ENCODE measurements at places on chromosomes 1 and 21.

DNA sequence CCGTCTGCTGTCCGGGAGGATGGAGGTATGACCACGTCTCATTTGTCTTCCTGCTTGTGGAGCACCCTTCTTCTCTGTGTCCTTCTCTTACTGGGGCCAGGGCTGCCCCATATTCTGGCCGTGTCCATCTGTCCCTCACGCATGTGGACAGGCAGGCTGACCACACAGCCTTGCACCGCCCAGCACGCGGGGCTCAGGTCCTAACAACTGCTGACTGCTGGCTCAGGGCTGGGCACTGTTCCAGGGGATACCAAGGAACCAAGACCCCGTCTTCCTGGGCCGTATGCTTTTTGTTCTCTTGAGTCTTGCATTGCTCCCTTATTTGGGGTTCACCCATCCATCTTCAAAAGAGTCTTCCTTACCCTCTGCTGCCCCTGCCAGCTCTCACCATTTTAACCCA is 17.5 kb upstream of the SPSB1 start:
- no peak for DNase-seq

DNA sequence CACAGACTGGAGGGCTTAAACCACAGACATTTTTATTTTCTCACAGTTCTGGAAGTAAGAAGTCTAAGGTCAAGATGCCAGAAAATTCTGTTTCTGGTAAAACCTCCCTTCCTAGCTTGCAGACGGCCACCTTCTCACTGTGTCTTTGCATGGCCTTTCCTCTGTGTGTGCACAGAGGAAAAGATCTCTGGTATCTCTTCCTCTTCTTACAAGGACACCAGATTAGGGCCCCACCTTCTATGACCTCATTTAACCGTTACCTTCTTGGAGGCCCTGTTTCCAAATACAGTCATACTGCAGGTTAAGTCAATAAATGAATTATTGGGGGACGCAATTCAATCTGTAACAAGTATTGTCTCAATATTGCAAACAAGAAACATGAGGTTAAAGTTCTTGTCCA is 63.0 kb upstream of the PRDX6 start:
- DNase-seq: no peak

- no peak for DNase-seq
Measured at GRCh38 chr1:113870778-113871177, 734 bp downstream of the PTPN22 start.

DNA sequence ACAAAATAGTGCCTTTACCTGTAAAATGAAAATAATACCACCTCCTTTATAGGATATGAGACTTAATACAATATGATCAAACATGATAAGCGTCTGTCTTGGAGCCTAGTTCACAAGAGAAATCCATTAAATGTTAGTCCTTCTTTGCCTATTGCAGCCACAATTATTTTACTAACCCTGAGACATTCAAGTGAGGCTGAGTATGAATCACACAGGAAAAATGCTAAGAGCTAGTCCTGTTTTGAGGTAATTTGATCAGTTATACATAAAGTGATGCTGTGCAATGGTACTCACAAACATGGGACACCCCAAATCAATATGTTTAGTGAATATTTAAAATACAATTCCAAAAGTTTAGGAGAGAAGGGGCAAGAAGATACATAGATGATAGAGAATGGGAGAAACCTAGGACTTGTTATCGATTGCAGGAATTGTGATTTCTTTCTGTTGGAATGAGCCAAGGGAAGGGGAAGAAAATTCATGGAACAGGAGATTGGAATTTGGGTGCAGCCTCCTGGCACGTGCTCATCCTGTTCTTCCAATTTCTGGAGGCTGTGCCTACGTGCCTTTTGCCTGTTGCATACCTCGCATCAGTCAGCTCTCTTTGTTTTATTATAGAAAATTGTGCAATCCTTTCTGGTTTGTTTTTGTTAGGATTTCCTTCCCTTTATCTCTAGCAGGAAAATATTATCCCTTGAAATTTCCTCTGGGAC is 39.9 kb upstream of the BACH1 start:
- DNase-seq: no peak

- no peak for DNase-seq
Measured at GRCh38 chr1:209389258-209389657, 194.3 kb upstream of the CAMK1G start.

DNA sequence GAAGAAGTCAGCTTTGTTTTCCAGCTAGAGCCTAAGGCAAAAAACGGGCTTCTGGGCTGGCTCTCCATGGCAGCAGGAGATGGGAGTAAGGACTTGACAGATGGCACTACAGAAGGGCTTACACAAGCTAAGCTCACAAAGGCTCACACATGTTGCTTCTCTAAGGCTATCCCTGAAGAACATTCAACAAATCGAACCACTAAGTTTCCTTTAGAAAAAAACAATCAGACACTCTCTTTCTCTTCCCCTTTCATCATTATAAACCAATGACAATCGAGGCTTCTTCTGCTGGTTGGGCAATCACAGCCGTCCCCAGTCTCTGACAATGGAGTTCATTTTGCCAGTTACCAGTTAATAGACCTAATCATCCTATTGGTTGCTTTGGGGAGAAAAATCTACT is 40.5 kb downstream of the TRIT1 start:
- DNase-seq: no peak

- DNase-seq: no peak
Measured at GRCh38 chr1:111720977-111721786, 18.0 kb downstream of the INKA2 start.

DNA sequence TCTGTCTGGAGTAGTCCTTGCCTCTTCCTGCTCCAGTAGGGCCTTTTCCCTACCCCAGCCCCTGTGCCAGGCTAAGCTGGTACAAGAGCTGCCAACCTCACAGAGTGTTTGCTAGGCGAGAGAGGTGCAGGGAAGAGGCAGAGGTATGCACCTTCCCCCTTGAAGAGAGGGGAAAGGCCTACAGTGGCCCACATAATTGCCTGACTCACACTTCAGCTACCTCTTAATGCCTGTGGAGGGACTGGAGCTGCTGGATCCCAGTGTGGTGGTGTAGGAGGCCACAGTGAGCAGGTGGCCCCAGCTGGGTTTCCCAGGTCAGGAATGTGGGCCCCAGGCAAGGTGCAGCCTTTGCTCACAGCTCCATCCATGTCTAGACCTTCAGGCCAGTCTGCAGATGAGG is 3.3 kb upstream of the CCDC28B start:
- DNase-seq: no peak
